ENCODE measurements at places on chromosomes 11 and 22.

- DNase-seq: no peak
Measured at GRCh38 chr11:33323421-33323820, 66.2 kb downstream of the HIPK3 start.

DNA sequence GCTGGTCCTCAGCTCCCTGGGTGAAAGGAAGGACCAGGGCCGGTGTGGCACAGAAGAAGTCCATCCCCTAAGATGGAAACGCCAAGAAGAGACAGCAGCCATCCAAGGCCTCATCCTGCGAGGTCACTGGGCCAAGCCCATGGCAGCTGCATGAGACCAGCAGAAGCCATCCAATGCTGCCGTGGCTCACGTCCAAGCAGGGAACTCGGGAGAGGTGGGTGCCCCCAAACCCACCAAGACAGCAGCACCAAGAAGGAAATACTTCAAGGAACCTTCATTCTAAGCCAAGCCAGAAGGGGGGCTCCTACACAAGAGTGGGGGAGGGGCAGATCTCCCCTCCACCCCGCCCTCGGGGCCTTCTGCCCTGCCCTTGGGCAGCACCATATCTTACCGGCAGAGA is 49.6 kb downstream of the IGSF9B start:
- no peak for DNase-seq

- no peak for DNase-seq
Measured at GRCh38 chr22:50452649-50453048, 22.2 kb downstream of the SBF1 start.

- no peak for DNase-seq
Measured at GRCh38 chr11:2844116-2844842, 41.3 kb downstream of the CDKN1C start.

Measured in muscle of leg (tissue), 16 donors.